Left colon (tissue), 2 donors: ENCODE measurements at places on chromosomes 11 and 22. TPM values are rescaled to one million over a fixed set of nuclear protein-coding genes. Genes with fewer than 3 reads are reported as not detected.

The ACR gene
- total RNA-seq: 0.89 TPM

The PIWIL4 gene
- 7.5 TPM for total RNA-seq

DNA sequence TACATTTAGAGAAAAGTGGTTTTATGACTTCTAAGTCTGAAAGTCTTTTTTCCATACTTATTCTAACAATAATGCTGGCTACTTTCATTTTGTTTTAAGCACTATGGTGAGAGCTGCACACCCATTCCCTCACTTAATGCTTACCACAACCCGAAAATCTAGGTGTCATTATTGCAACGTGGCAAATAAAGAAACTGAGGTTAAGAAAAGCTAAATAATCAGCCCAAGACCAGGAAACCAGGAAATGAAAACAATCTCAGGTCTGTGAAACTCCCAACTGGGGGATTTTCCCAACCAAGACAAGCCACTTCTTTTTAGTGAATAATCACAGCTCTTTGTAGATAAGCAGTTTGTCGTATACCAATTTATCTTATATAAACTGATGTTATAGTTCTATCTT is 126.3 kb downstream of the SLC1A2 start:
- DNase-seq: no peak

DNA sequence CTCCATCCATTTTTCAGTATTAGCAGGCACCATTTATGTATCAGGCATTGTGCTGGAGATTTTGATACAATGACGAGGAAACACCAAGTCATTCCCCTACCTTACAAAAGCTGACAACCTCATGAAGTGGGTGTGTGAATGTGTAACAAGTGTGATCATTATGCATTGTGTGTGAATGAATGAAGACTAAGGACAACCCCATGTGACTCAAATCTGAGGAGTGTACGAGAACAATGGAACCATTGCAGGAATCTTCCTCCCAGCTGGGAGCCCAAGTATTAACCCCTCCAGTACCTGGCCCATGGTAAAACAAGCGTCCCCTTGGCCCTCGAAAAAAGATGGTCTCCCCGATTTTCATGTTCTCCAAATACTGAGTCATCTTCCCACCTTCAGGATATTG is 4.4 kb downstream of the CYB5R2 start:
- no peak for DNase-seq

DNA sequence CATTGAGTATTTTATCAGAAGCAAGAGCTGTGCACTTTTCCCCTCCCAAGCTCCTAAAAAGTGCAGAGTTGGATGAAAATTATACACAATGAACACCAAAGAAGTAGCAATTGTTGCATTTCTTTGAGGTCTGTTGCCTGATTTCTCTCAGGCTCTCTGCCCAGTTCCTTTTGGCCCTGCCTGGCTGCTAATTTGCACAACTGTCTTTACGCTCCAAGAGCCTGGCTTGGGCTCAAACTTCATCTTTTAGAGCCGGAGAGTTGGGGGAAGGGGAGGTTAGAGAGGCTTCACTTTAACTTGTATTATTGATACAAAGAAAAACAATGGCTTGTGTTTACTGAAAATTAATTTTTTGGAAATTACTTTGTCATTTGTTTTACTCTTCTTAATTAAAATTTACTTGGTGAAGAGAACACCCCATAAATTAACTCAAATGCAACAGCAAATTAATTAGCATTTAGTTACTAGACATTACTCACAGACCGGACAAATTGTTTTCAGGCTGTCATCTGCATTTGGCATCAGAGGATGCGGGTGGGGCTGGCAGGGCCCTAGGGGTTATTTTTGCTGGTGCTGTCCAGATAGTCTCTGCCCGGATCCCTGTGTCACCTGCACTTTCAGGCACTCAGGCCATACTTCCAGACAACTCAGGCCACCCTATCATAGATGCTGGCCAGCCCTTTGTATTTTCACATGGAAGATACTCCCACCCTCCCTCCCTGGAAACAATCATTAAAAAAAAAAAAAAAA is 407.3 kb downstream of the NXPE2 start:
- DNase-seq: no peak

The GPHA2 gene
- total RNA-seq: not detected

The SAA4 gene
- not detected for total RNA-seq

DNA sequence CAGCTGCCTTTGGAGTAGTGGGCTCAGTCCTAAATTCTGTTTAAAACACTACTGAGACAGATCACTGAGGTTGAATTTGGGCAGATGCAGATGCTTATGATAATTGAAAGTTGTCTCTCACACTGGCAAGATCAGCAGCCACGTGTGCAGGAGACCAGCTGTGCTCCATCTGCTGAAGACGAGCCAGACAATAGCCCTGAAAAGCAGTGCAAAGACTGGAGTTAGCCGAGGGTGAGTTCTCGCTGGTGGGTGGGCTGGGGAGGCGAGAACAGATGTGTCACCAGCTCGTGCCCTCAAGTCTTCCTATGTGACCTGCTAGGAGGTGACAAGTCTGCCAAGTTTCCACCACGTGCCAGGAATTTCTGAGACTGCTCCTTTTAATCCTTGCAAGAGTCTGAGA is 661.3 kb upstream of the B3GAT1 start:
- no peak for DNase-seq

DNA sequence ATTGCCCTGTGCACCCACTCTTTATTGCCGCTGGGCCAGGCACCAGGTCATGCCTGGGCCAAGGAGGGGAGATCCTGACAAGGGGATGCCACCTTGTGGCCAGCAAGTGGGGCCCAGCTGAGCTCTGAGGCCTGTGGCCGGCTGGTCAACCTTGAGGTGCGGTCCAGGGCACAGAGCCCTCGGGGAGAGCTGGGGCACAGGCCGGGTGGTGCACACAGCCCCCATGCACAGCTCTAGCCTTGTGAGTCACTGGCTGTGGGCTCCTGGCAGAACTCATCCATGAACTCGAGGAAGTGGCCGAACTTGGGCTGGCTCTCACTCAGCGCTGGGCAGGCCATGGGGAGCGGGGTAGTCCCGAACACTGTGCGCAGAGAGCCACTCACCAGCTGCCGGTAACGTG is 94.3 kb downstream of the RNF169 start:
- no peak for DNase-seq

The TMEM121B gene
- total RNA-seq: 0.42 TPM

DNA sequence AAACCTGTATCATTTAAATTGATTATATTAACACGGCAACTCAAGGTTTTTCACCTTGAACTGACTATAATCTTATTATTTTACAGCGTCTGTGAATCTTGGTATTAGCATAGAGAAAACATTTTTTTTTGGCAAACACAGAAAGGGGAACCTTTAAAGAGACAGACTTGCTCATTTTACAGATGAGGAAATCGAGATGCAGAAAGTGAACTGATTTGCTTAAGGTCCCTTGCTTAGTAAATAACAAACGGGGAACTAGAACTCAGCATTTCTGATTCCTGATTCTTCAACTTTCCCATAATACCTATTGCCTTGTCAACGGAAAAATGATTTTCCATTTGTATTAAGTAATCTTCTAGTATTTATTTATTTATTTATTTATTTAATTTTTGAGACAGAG is 33.2 kb upstream of the CECR2 start:
- DNase-seq: no peak

The AQP11 gene
- 4.0 TPM for total RNA-seq

- no peak for DNase-seq
Measured at GRCh38 chr11:16897470-16898061, 116.6 kb downstream of the PLEKHA7 start.

DNA sequence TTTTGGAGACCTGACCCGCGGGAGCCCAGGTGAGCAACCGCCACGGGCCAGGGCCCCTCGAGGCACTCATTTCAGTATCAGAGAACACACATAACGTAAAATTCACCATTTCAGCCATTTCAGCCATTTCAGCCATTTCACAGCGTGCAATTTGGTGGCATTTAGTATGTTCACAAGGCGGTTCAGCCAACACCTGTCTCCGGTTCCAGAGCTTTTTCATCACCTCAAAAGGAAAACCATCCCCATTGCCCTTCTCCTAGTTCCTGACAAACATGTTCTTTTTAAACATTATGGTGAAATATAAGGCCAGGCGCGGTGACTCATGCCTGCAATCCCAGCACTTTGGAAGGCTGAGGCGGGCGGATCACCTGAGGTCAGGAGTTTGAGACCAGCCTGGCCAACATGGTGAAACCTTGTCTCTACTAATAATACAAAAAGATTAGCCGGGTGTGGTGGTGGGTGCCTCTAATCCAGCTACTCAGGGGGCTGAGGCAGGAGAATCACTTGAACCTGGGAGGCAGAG is 119.3 kb downstream of the KCNQ1 start:
- peak; percentile 1 for DNase-seq

DNA sequence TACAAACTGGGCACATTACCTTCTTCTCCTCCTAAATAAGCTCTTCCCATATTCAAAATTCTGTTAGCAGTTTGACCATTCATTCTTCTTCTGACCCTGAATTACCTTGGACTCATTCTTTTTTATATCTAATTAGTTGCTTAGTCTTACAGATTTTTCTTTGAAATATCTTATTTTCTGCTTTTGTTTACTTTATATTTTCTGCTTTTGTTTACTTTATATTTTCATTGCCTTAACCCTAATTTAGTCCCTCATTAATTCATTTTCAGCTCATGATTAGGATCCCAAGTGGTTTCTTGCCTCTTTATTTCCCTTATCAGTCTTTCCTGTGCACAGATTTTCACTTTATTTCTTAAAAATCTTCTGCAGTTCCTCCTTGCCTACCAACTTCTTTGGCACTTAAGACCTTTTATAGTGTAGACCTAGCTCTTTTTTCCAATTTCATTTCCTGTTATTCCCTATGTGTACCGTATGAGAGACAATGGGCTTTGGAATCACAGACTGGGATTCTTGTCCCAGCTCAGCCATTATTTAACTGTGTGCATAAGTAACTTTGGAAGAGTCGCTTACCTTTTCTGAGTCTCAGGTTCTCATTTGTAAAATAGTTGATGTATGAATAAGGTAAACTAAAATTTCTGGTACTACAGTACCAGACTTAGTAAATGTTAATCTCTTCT is 39.2 kb downstream of the SIK2 start:
- no peak for DNase-seq

The HTR3B gene
- not detected for total RNA-seq

- DNase-seq: no peak
Measured at GRCh38 chr11:45754261-45754709, 50.7 kb upstream of the SLC35C1 start.

The TXNRD2 gene
- total RNA-seq: 21.5 TPM

DNA sequence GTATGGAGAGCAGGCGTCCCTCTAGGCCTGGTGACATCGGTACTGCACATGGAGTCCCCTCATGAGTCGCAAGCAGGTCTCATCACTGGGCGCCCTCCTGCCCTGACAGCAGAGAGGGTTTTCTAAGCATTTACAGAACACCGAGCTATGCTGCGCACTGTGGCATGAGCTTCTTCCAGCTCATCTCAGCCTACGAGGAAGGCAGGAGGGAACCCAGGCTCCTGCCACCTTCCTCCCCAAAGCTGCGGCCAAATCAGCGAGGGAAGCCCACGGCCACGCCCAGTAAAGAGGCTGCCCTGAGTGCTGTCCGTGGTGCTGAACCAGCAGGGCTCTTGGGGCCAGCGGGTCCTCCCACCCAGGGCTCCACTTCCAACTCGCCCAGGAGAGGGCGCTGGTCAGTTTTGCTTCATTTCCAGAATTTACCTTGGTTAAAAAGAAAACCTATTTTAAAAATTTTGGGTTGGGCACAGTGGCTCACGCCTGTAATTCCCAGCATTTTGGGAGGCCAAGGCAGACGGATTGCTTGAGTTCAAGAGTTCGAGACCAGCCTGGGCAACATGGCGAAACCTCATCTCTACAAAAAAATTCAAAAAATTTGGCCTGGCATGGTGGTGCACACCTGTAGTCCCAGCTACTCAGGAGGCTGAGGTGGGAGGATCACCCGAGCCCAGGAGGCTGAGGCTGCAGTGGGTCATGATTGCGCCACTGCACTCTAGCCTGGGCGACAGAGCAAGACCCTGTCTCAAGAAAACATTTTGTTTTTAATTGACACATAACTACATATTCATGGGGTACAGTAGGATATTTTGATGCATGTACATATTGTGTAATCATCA is 34.2 kb downstream of the PHF21B start:
- peak; percentile 89 for DNase-seq
